ENCODE measurements at places on chromosomes 3 and 15.

- no peak for DNase-seq
Measured at GRCh38 chr3:64508140-64508539, 179.7 kb downstream of the ADAMTS9 start.

DNA sequence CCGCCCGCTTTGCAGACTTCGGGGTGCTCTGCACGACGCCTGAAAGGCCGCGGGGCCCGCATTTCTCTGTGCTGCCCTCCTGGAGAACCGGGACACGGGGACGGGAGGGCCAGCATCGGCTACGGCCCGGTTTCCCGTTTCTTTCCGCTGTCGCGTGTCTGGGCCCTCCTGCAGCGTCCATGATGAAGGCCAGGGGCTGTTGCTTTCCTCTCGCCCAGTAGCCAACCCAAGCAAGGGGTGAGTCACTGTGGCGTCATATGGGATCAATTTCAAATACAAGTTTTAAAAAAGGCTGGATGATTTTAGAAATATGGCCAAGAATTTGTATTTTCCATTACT, 435 bp downstream of the SLC35G2 start:
- peak; percentile 24 for DNase-seq

DNA sequence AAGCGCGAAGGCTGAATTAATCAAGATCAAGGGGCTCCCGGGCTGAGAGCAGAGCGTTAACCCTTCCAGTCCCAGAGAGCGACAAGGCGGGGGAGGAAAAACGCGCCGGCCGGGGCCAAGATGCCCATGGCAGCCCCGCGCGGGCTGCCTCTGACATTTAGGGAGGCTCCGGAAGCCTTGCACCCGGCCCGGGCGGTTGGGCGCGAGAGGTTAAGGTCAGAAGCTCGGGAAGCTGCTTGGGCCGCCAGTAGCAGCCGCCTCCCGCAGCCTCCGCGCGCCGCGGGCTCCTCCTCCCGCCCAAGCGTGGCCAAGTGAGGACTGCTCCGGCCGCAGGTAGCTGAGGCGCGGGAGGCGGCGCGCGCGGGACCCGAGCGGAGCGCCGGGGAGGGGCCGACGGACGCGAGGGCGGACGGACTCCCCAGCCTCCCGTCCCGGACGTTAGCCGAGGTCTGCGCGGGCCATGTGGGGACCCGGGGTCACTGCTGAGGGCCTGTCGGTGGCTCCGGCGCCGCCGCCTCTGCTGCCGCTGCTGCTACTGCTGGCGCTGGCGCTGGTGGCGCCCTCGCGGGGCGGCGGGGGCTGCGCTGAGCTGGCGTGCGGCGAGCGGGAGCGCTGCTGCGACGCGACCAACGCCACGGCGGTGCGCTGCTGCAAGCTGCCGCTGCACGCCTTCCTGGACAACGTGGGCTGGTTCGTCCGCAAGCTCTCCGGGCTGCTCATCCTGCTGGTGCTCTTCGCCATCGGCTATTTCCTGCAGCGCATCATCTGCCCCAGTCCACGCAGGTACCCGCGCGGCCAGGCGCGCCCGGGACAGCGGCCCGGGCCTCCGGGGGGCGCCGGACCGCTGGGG, at the start of gene C3orf80:
Gene C3orf80 (plus strand): TSS at position 247 of the 850 bp plus-strand sequence. CDS start 214 bp downstream, at position 461.
- DNase-seq = peak; percentile 56

- no peak for DNase-seq
Measured at GRCh38 chr3:179450261-179450701, 989 bp downstream of the GNB4 start.

DNA sequence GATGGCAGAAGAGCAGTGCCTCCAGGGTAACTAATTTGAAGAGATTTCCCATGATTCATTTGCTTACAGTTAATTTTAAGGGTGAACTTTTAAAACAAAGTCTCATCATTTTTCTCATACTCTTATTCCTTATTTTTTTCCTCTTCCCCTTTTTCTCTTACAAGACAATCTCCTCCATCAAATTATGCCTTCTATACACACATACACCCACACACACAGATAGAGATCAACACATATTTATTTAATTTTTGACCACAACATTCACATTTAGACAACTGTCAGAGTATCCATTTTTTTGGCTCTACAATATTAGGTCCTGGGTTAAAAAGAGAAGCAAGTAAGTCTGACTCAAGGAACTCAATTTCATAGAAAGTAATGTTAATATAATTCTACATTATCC, 37.6 kb downstream of the AAGAB start:
- no peak for DNase-seq

DNA sequence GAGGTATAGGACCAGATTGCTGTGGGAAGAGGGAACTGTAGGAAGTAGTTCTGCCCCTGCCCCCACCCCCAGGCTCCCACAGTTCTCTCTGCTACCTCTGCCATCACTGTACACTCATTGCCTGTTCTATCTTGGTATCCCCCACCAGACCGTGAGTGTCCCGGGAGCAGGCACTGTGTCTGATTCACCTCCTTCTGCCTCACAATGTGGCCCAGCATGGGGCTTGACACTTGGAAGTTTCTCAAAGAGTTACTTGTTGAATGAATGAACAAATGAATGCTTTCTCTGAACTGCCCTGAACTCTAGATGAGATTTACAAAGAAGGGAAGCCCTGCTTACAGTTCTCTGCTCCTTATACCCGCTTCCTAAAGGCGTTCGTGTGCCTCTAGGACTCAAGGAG, 27.1 kb upstream of the PIK3CB start:
- peak; percentile 5 for DNase-seq

- no peak for DNase-seq
Measured at GRCh38 chr3:110929816-110930215, 141.8 kb upstream of the NECTIN3 start.

DNA sequence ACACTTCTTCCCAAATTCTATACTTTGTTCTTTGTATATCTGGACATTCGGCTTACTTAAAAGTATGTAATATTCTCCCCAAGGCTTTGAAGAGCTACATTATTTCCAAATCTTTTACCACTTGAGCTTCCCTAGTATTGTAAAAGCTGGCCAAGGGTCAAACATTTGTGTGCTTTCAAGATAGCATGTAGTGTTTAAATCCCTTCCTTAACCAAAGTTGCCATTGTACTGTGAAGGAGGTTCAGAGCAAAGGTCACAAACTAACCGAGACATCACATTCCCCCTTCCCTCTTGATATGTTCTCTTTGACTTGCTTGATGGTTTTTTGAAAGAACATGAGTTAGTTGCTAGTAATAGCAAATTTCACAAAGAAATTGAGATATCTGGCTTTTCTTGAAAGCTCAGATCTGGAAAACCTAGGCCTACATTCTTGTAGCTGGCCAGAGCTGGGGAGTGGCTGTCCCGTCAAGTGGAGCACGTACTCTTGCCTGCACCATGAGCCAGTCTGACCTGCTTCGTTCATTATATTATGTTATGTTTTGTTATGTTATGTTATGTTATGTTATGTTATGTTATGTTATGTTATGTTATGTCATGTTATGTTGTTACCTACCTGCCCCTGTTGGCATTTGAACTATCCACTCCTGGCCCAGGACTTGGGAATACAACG, 60.2 kb downstream of the FILIP1L start:
- no peak for DNase-seq

DNA sequence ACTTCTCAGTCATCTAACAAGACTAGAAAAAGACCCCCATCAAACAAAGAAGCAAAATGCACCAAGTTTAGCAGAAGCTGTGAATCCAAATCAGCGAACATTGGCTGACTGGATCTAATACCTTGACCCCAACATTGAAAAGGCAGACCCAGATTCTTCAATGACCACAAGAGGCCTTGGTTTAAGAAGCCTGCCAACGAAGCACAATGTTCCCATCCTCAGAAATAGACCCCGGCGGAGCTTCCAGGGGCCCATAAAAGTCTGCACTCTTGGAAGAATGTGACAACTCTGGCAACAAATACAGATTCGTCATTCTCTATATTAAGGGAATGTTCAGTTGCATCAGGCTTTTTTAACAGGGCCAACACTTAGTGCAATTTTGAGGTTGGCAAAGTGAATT, 112.8 kb upstream of the BCL6 start:
- DNase-seq = no peak

DNA sequence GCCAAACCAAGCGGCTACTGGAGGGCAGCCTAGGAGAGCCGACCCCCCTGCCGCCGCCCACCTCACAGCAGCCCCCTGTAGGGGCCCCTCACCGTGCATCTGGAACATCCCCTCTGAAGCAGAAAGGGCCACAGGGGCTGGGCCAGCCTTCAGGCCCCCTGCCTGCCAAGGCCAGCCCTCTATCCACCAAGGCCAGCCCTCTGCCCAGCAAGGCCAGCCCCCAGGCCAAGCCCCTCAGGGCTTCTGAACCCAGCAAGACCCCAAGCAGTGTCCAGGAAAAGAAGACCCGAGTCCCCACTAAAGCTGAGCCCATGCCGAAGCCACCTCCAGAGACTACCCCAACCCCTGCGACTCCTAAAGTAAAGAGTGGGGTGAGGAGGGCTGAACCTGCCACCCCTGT, 23.5 kb upstream of the APEH start:
- DNase-seq = no peak

DNA sequence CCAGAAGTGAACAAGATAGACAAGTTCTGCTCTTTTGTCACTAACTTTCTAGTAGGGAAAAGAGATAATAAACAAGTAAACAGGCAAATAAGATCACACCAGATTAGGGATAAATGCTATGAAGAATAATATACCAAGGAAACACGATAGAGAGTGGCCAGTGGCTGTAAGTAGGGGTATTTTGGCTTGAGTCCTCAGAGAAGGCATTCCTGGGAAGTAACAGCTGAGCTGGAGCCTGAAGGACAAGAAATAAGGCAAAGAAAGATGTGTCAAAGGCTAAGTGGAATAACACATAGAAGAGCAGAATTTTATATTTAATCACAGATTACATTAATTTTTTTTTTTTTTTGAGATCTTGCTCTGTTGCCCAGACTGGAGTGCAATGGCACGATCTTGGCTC, 366.2 kb downstream of the ZIC1 start:
- DNase-seq = no peak

DNA sequence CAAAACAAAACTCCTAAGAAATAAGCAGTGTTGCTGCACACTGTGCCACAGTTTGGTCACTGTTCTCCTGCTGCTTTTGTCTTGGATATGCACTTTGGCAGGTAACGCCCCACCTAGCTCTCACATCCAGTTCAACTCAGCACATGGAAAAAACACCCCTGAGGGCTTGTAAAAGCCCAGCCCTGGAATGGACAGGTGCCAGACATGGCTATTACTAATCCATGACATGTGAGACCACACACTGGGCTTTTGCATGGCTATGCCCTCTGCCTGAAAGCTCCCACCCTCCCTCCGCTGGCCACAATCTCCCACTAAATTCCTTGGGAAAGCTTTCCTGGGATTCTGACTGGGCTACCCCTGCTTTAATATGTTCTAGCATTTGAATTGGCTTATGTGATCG, 24.7 kb upstream of the ZBED2 start:
- no peak for DNase-seq

DNA sequence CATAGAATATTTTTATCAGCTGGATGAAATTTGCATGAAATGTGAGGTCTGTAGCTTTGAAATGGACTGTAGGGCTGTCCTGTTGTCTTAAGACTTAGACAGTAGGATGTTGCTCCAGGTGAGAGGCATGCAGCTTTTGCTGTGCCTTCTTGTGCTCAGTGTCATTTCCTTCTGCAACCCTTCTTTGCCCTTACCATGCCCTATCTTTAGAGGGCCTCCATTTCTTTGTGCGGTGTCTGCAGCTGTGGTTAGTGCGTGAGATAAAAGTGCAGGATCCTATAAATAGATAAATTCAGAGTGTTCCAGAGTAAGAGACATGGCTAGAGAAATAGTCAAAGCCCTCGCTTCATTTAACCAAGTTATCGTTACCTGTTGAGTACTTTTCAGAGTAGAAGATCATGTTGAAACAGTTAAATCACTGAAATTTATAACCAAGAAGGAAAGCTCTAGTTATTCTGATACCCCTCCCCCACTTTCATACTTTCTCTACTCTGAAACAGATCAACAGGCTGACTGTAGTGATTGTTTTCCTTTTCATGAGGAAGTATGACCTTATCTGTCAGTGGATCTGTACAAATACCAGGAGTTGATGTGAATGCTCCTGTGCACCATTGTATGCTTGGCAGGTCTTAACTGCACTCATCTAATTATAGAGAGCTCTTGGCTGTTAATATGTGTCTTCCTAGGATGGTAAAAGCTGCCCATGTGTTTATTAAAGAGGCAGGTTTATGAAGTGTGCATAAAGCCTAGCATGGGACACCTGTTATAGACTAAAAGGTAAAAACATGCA, 18.2 kb downstream of the EIF3J start:
- DNase-seq = no peak

GRCh38 chr3:26559227-26559626, 63.3 kb upstream of the LRRC3B start:
- no peak for DNase-seq

GRCh38 chr3:94787734-94788270, 724.9 kb downstream of the NSUN3 start:
- no peak for DNase-seq

DNA sequence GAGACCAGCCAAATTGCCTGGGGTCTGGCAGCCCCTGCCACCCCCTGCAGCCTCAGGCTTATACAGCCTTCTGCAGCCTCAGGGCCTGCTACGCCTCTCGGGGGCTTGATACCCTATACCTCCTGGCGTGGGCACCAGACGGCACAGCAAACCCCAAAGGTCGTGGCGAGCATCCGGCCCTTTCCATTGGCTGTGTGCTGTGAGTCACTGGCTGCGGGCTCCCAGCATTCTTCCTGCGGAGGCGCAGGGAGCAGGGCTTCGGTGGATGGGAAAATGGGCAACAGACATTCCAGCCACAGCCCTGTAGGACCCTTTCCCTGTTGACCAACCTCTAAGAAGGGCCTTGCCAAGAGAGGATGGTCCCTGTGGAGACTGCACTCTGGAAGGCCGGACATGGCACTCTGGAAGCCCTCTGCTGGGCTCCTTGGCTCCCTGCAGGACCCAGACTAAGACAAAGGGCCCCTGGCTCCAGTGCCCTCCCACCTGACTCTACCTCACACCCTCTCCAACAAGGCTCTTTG, 59.6 kb downstream of the ITGA11 start:
- DNase-seq = peak; percentile 45

DNA sequence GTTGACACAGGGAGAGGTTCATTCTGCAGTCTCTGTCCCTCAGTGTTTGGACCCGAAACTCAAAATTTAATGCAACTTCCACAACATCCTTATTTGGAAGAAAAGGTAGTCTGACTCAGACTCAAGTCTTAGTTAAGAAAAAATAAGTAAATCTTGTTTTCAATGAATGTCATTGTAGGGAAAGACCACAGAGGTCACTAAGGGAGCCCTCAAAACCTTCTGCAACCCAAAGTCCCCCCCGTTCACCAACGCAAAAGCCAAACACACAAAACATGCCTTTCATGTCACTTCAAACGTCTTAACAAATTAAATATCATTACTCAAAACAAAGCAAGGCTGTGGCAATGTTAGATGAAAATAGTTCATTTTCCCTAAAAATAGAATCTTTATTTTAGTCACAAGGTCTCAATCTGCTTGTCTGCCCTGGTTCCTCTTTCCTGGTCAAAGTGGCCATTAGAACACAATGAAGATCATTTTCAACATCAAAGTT, 20.9 kb upstream of the SSUH2 start:
- DNase-seq = no peak

DNA sequence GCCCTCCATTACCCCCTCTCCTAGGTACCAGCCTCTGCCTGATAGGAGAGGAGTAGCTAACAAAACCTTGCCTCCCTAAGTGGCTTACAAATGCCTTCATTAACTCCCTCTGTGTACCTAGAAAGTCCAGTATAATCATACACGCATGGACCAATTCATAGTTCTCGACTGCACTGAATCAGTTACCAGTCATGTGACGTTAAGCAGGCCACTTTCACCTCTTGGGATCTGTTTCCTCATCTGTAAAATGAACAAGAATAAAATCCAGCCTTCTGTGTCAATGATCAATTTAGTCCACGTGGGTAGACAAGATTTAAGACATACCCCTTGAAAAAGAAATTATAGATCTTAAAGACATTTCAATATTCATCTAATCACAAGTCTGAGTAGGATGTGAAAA, 72.2 kb downstream of the TRIM69 start:
- DNase-seq = no peak

GRCh38 chr3:72568083-72568482, 280.2 kb downstream of the SHQ1 start:
- no peak for DNase-seq

Data from endothelial cell (in vitro differentiated cells).